Left lung (tissue), 14 donors: ENCODE measurements at places on chromosomes 3 and 15.
A peak's percentile ranks its signal among the peaks of the same experiment; 100 is the strongest.

DNA sequence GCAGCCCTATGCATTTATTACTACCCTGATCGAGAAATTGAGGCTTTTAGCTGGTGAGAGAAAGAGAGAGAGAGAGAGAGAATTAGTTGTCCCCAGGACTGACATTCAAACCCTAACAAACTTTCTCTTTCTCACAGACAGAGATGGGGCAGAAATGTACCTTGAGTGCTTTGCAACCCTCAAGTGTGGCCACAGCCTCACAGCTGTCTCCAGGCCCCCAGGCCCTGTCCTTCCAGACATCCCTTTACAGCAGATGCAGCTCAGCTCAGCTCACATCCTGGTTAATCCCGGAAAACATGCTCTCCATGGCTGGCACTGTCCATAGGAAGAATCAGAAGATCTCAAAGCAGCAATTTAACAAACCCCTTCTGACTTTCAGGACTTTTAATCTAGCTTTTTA lies 67.6 kb downstream of the DCLK3 start:
- no peak for DNase-seq

- DNase-seq = peak; percentile 85
Observed at GRCh38 chr3:57556459-57557084, 498 bp downstream of the PDE12 start.

GRCh38 chr15:88932271-88932874 lies 19.2 kb upstream of the MFGE8 start:
- no peak for DNase-seq

DNA sequence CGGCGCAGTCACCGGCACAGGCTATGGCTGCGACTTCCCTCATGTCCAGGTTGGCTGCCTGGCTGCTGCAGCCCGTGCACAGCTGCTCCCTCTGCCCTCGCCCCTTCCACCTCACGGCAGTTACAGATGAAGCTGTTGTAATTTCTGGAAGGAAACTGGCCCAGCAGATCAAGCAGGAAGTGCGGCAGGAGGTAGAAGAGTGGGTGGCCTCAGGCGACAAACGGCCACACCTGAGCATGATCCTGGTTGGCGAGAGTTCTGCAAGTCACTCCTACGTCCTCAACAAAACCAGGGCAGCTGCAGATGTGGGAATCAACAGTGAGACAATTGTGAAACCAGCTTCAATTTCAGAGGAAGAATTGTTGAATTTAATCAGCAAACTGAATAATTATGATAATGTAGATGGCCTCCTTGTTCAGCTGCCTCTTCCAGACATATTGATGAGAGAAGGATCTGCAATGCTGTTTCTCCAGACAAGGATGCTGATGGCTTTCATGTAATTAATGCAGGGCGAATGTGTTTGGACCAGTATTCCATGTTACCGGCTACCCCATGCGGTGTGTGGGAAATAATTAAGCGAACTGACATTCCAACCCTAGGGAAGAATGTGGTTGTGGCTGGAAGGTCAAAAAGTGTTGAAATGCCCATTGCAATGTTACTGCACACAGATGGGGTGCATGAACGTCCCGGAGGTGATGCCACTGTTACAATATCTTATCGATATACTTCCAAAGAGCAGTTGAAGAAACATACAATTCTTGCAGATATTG lies 13.2 kb upstream of the GNB4 start:
- DNase-seq = no peak

- no peak for DNase-seq
Observed at GRCh38 chr3:57030721-57031120, 29.7 kb upstream of the SPATA12 start.

DNA sequence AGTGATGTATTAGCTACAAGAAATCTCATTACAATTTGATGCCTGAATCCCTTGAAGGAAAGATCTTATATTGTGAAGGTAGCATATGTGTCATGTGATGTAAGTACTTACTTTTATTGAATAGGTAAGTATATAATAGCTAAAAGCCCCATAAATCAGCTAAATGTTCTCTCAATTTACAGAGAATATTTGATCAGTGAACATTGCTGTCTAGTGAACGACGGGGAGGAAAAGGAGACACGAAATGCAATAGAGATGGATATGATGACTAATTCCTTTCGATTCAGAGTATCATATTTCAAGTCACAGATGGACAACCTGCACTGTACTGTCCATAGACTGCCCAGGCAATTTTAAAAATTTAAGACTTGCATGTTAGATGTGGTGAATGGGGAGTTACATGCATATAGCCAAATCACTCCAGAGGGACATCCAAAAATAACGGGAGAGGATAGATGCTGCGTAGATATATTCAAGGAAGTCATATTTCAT lies 462.1 kb upstream of the CDIN1 start:
- DNase-seq = no peak

GRCh38 chr3:56573501-56573900 lies 16.5 kb downstream of the CCDC66 start:
- no peak for DNase-seq

DNA sequence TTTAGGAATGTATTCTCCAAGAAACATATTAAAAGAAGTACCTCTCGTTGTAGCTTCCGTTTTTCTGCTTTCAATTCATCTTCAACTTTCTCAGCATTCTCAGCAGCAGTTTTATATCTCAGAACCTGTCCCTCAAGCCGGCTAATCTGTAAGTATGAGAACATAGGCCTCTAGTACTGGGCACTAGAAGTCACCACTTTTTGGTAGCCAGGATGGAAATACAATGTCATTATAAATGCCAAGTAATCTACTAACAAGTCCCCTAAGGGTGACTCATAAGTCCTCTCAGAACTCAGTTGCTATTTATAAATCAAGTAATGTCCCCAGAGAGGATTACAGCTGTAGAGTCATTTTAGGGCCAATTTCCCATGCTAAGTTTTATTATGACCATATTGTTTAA lies 61.1 kb downstream of the MLH1 start:
- DNase-seq = no peak

DNA sequence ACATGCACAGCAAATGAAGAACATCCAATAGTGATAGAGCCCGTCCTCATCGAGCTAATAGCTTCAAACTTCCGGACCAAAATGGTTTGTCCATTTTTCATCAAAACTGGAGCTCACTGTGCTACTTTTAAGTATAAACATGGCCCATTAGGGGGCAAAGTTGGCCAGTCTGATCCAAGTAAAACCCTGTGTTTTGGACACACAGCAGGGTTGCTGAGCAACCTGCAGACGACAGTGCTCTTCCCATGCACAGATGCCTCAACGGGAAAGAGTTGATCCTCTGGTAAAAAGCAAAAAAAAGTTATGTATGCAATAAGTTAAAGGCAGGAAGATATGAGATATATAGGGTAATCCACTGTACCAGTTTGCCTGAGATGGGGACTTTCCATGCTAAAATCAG lies 244.0 kb upstream of the THBS1 start:
- no peak for DNase-seq

DNA sequence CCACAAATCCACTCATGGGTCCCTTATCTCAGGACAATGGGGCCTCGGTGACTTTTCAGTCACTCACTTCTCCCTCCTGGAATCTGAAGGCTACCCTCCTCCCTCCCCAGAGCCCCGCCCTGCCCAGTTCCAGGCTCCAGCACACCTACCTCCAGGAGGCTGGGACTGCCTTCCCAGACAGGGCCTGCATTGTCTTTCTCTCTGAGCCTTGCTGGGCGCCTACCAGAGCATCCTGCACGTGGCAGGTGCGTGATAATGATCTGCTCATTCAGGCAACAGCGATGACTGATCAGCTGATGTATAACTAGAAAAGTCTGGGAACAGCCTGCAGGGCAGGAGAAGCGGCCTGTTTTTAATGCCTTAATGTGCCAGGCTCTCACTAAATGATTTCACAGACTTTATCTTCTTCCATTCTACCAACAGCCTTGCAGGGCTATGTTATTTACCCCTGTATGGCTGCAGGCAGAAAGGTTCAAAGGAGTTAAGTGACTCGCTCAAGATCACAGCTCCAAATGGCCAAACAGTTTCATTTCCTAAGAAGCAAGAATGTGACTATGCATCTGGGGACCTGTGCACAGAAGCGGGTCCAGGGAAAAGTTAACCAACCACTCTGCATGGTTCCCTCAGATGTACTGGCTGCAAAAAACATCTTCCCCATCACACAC lies 6.3 kb downstream of the ADAMTS17 start:
- DNase-seq = no peak

- no peak for DNase-seq
Observed at GRCh38 chr3:116005404-116005803, 382.1 kb downstream of the GAP43 start.

- no peak for DNase-seq
Observed at GRCh38 chr3:141058996-141059395, 7.8 kb downstream of the SPSB4 start.

GRCh38 chr3:197300361-197300760 lies 1.9 kb upstream of the DLG1 start:
- no peak for DNase-seq

DNA sequence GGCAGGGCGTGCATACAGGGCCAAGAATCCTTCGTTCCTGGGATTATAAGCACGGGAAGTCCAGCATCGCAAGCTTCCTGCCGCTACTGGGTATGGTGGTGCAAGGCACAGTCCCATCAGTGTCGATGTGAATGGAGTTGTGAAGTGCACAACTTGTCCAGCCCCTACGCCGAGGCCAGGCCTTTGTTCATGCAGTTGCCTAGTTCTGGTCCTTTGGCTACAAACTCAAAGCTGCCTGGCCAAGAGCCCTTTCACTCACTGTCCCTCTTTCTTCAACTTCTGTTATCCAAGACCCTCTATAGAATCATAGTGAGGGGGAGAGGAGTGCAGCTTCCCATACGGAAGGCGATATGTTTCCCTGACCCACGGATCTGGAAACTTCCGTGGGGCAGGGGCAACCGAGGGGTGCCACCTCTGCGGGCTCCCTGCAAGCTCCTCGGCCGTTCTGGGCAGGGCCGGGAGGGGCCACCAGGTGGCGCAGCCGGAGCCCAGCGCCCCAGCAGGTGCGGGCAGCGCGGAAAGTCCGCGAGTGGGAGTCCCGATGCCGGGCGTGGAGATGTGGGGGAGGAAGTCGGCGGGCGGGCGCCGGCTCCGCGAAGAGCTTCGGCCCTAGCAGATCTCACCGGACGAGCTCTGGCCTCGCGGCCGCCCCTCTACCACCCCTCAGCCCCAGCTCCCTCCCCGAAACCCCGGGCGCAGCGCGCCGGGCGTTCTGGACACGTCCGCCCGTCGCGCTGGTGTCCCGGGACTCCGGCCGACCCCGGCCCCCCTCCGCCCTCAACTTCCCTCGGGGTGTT lies 693 bp downstream of the RASGRP1 start:
- peak; percentile 61 for DNase-seq

DNA sequence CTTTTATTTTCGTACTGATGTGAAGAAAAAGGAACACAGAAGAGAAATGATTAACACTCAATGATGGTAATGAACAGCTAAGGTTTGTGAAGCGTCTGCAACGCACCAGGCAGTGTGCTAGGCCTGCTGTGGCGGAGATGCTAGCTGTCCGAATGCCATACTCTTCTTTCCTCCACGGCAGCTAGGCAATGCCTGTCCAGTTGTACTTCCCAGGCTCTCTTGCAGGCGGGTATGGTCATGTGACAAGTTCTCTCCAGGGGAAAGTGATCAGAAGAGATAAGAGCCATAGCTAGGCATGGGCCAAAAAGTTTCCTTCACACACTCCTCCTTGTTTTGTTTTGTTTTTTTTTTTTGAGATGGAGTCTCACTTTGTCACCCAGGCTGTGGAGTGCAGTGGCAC lies 6.7 kb downstream of the TADA3 start:
- no peak for DNase-seq
